Neural progenitor cell (in vitro differentiated cells): ENCODE measurements at places on chromosomes 12 and 14.

GRCh38 chr12:121580959-121581685 is at the start of gene KDM2B:
Gene KDM2B, minus strand, starts transcription at chr12:121581023. Its CDS starts 112 bp downstream, at chr12:121580911.
- peak within 1 kb of the TSS; percentile 97 for H3K27ac ChIP-seq
- no peaks in the 10 kb centered on the region for H3K27me3 ChIP-seq
- peaks cover 40% of the 10 kb centered on the region for H3K4me1 ChIP-seq
- no peaks in the 10 kb centered on the region for H3K36me3 ChIP-seq

- peaks cover 3% of the 10 kb centered on the region for H3K4me1 ChIP-seq
- no peak overlapping the region for H3K27ac ChIP-seq
- no peak overlapping the region for H3K4me3 ChIP-seq
- no peak for DNase-seq
- no peaks in the 10 kb centered on the region for H3K36me3 ChIP-seq
- no peaks in the 10 kb centered on the region for H3K27me3 ChIP-seq
Measured at GRCh38 chr12:77837876-77838291, 7.2 kb downstream of the NAV3 start.

DNA sequence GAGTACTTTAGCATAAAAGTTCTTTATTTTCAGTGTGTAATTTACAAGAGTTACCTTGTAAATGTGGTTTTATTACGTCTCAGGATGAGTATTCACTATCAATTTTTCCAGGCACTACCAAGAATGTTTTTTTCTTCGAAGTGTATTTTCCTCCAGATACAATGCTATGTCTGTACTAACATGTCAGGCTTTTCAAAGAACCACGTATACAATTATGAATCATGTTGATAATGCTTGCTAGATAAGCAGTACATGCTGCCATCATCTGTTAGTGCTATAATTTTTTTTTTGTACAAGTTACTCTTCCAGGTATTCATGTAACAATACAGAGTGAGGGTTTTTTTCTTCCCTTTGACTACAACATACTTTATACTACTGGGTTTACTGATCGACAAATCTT is 5.6 kb upstream of the KANSL2 start:
- H3K4me3 ChIP-seq, result no peak overlapping the region
- no peak for DNase-seq
- no peaks in the 10 kb centered on the region for H3K4me1 ChIP-seq
- H3K36me3 ChIP-seq, result peaks cover 4% of the 10 kb centered on the region

GRCh38 chr12:70744178-70744577 is 106.9 kb upstream of the PTPRB start:
- no peaks in the 10 kb centered on the region for H3K4me1 ChIP-seq
- H3K27me3 ChIP-seq, result no peaks in the 10 kb centered on the region
- no peak overlapping the region for H3K4me3 ChIP-seq
- no peak overlapping the region for H3K27ac ChIP-seq

GRCh38 chr12:132658149-132658894 is 28.8 kb downstream of the POLE start:
- H3K27me3 ChIP-seq, result no peaks in the 10 kb centered on the region
- peaks cover 11% of the 10 kb centered on the region for H3K36me3 ChIP-seq
- DNase-seq, result no peak

DNA sequence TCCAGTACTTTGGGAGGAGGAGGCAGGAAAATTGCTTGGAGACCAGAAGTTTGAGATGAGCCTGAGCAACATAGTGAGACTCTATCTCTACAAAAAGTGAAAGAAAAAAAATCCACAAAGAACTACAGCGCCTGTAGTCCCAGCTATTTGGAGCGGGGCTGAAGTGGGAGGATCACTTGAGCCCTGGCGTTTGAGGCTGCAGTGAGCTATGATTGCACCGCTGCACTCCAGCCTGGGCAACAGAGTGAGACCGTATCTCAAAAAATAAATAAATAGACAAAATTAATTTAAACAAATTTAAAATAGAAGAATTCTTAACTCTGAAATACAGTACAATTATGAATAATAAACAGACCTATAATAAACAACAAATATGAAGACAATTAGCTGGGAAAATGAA is 40.9 kb downstream of the ATL1 start:
- peaks cover 9% of the 10 kb centered on the region for H3K4me1 ChIP-seq
- H3K27ac ChIP-seq, result peak overlapping the region; percentile 11
- DNase-seq, result peak; percentile 38
- no peaks in the 10 kb centered on the region for H3K27me3 ChIP-seq
- H3K4me3 ChIP-seq, result no peak overlapping the region

GRCh38 chr12:4221258-4221620 is 52.3 kb upstream of the CCND2 start:
- H3K27ac ChIP-seq, result no peak overlapping the region
- H3K27me3 ChIP-seq, result no peaks in the 10 kb centered on the region
- H3K4me3 ChIP-seq, result no peak overlapping the region
- no peaks in the 10 kb centered on the region for H3K36me3 ChIP-seq
- DNase-seq, result no peak

DNA sequence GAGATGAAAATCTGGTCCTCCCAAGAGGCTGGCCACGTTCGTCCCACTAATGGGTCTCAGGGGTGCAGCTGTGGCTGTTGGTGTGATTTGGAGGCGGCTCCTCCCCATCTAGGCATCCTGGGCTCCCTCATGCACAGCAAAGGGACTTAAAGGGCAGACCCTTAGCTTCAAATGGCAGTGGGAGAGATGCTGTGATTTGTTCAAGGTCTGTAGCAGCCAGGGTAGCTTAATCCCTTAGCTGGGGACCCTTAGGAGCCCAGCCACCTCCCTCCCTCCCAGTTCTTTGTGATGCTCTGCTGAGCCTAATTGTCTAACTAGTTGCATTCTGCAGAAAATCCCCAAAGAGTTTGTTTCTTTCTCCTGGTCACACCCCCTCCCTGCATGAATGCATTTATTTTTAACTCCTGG is 18.3 kb downstream of the DYRK4 start:
- H3K36me3 ChIP-seq, result no peaks in the 10 kb centered on the region
- no peaks in the 10 kb centered on the region for H3K27me3 ChIP-seq
- peak overlapping the region; percentile 61 for H3K27ac ChIP-seq
- peak; percentile 87 for DNase-seq

- DNase-seq, result no peak
- H3K4me1 ChIP-seq, result peaks cover 4% of the 10 kb centered on the region
- no peaks in the 10 kb centered on the region for H3K27me3 ChIP-seq
- H3K27ac ChIP-seq, result no peak overlapping the region
Measured at GRCh38 chr14:99681101-99681831, 2.8 kb upstream of the CYP46A1 start.

- peaks cover 5% of the 10 kb centered on the region for H3K4me1 ChIP-seq
- H3K36me3 ChIP-seq, result no peaks in the 10 kb centered on the region
- no peak overlapping the region for H3K27ac ChIP-seq
- H3K4me3 ChIP-seq, result no peak overlapping the region
- no peak for DNase-seq
- no peaks in the 10 kb centered on the region for H3K27me3 ChIP-seq
Measured at GRCh38 chr14:79656496-79656895, 554.8 kb downstream of the DIO2 start.

DNA sequence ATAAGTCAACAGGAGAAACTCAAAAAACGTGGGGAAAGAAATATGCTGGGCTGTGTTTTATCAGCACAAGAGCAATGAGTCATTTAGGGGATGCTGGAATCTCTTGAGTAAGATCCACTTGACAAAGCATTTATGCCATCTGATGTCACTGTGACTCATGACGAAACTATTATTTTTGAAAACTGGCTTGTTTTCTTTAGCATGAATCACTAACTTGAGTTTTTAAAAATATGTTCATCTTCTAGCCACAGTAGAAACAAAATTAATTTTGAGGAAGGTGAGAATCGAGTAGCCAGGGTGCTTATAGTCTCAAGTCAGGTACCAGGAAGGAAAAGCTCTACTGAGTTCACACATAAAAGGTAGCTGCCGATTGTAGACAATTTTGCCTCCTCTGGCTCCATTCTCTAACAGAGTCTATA is 456.2 kb upstream of the MGAT4C start:
- H3K27me3 ChIP-seq, result no peaks in the 10 kb centered on the region
- no peak overlapping the region for H3K4me3 ChIP-seq
- H3K4me1 ChIP-seq, result no peaks in the 10 kb centered on the region
- H3K27ac ChIP-seq, result no peak overlapping the region

DNA sequence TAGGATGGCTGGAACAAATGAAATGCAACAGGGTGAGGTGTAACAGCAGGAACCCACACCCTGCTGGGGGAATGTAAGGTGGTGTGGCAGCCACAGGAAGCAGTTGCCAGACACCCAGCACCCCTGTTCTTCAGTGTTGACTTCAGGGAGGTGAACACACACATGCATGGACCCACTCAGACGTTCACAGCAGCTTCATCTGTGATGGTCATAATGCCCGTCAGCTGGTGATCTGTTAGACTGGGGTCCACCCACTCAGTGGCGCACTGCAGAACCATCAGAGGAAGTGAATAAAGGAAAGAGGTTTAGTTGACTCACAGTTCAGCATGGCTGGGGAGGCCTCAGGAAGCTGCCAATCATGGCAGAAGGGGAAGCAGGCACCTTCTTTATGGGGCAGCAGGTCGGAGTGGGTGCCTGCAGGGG is 22.7 kb upstream of the TEX22 start:
- DNase-seq, result no peak
- no peaks in the 10 kb centered on the region for H3K27me3 ChIP-seq
- H3K4me1 ChIP-seq, result no peaks in the 10 kb centered on the region
- no peaks in the 10 kb centered on the region for H3K36me3 ChIP-seq
- H3K27ac ChIP-seq, result no peak overlapping the region

DNA sequence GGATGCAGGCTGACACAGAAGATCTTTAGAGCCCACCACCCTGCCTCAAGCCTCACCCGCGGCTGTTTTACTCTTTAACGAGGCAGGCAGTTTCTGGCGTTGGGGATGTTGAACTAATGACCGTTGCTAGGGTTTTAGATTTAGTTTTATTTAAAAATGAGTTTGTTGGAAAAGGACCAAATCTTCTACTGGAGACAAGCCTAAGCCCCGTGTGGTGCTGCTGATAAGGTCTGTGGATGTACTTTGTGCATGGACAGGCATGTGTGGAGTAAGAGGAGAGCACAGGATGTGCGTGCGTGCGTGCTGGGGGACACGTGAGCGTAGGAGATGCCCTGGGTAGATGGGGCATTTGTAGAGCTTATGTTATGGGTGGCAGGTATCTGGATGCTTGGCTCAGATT is 5.7 kb downstream of the NTF3 start:
- peaks cover 43% of the 10 kb centered on the region for H3K27me3 ChIP-seq
- no peak for DNase-seq
- H3K36me3 ChIP-seq, result no peaks in the 10 kb centered on the region
- peaks cover 42% of the 10 kb centered on the region for H3K4me1 ChIP-seq

GRCh38 chr12:45223868-45224267 is 8.0 kb downstream of the ANO6 start:
- H3K27ac ChIP-seq, result no peak overlapping the region
- H3K27me3 ChIP-seq, result no peaks in the 10 kb centered on the region
- no peaks in the 10 kb centered on the region for H3K36me3 ChIP-seq
- DNase-seq, result no peak

DNA sequence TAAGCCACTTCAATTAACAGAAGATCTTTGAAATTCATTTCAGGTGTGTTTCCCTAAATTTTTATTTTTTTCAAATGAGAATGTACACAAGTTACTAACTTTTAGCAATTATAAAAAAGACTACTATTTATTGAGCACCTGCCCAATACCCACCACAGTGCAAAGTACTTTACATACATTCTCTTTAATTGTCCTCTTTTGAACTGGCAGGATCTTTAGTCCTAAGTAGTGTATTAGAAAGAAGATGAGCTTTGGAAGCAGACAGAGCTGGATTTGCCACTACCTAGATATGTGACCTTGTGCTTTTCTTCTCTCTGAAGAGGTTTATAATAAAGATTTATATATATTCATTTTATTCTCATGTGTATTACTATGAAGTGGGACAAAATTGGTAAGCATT is 63.7 kb downstream of the TMEM117 start:
- DNase-seq, result no peak
- H3K36me3 ChIP-seq, result no peaks in the 10 kb centered on the region
- H3K4me3 ChIP-seq, result no peak overlapping the region
- H3K4me1 ChIP-seq, result peaks cover 4% of the 10 kb centered on the region
- no peak overlapping the region for H3K27ac ChIP-seq

DNA sequence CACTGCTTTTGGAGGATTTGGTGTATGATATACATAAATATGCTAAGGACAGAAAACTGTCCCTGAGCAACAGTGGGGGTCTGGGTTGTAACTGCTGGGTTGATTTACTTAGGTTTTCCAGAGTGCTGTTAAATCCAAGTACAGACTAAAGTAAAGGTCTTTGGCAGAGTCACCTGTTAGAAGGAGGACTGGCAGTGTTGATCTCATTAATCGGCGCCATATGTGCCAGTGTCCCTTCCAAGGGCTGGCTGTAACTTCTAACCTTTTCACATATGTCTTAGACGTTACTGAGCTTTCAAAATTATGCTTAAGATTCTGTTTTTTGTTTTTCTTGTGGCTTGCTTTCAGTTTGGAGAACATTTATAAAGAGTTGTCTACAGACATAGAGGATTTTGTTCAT is 5.1 kb downstream of the UNG start:
- no peak overlapping the region for H3K4me3 ChIP-seq
- peaks cover 5% of the 10 kb centered on the region for H3K4me1 ChIP-seq
- no peaks in the 10 kb centered on the region for H3K27me3 ChIP-seq

DNA sequence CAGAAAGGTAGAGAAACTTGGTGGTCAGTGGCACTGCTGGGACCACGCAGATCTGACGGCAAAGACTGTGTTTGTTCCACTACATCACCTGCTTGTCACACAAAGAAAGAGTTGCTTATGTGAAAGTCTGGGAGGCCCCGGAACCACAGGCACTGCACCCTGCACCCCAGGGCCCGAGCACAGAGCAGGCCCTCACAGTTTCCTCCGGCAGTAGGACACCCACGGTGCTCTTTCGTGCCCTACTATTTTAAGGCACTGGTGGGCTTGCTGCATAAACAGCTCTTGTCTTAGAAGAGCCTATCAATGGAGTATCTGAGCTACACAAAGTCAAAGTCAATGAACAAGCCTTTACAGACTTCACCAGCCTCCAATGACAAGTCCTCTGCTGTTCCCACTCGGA is 8.0 kb downstream of the LGMN start:
- no peaks in the 10 kb centered on the region for H3K36me3 ChIP-seq
- H3K27ac ChIP-seq, result no peak overlapping the region
- no peak for DNase-seq
- H3K27me3 ChIP-seq, result no peaks in the 10 kb centered on the region

DNA sequence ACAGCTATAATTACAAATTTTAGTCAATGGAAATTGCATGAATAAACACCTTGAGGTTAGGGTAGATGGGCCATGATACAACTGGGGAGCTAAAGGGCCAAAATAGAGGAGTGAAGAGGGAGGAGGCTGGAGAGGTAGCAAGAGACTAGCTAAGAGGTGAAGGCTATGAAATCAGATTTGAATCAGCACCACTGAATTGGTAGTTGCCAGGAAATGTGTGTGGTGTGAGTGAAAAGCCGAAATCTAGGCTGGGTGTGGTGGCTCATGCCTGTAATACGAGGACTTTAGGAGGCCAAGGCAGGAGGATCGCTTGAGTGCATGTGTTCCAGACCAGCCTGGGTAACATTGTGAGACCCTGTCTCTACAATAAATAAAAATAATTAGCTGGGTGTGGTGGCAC is 22.7 kb downstream of the YY1 start:
- H3K27ac ChIP-seq, result no peak overlapping the region
- H3K27me3 ChIP-seq, result no peaks in the 10 kb centered on the region
- no peak overlapping the region for H3K4me3 ChIP-seq
- no peaks in the 10 kb centered on the region for H3K36me3 ChIP-seq
- DNase-seq, result no peak
